ENCODE measurements at places on chromosomes 2 and 18.

GRCh38 chr18:57618910-57619309 is 2.7 kb downstream of the NARS1 start:
- no peak for DNase-seq

DNA sequence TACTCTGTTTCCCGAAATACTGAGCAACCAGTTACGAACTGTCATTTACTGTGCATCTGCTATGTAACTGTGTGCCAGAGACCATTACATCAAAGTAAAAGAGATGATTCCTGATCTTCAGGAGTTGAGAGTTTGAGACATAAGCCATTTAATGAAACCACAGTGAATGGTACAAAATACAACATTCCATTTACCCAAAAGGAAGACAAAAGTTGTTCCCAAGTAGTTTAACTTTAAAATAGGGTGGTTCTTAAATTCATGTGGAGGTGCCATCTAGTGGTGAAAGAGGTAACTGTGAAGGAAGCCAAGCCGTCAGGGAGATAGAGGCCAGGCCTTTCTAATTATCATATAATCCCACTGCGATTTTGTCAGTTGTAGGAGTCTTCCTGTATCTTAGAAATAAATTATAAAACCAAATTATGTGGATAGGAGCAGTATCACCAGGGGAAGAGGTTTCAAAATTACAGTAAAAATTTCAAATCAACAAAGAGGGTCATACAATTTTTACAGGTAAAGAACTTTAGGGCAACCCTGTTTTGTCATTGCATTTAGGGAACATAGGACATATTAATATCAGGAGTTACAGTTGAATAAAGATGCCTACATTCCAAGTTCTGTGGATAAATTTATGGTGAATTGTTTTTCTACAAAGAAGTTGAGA is 67.7 kb downstream of the EPAS1 start:
- DNase-seq = no peak

GRCh38 chr18:79819064-79819967 is 21.6 kb downstream of the KCNG2 start:
- DNase-seq = no peak

- DNase-seq = no peak
Observed at GRCh38 chr2:96325041-96325883, at the start of gene ITPRIPL1. TSS of gene ITPRIPL1 (plus strand) at chr2:96325317. CDS start at chr2:96325840, 523 bp downstream.

GRCh38 chr2:27980242-27980641 is 89.7 kb downstream of the BABAM2 start:
- DNase-seq = no peak

- no peak for DNase-seq
Observed at GRCh38 chr2:31349684-31350083, 64.9 kb downstream of the XDH start.

GRCh38 chr2:34104601-34105000 is 505.5 kb upstream of the FAM98A start:
- DNase-seq = no peak

DNA sequence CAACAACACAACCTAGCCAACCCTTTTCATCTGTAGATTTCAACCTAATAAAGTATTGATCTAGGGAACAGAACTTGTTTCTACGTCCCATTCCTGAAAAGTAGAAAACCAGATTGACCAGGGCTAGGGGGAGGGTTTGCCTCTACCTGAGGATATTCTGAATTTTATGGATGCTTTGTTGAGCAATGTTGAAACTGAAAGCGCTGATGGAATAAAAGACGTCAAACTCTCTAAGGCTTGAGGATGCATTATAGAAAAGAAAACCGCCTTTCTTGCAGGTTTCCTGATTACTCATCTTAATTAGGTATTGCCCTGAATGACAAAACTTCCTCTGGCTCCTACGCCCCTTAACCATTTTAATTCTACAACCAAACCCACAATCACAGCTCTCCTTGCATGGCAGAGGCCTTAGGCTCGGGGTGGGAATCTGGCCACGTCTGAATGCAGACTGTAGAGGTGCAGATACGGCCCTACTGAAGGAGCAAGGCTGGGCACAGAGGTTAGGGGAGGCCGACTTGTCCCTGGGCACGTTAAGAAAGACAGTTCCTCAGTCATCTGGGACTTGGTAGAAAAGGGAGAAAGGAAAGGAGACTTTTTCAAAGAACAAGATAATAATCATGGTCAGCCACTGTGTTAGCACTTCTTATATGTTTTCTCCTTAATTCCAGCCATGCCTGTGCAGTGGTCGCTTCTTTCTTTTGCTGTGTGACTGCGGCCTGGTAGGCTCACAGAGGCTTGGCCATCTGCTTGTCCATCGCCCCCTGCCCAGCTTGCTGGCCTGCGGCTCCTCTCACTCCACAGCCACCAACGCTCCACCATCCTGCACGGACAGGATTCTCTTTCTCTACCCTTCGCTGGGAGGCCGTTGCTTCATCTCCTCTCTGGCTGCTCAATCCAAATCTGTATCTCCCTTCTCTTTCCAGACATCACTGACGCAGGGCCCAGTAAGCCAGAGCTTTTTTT is 209.5 kb downstream of the VAPA start:
- DNase-seq = no peak

GRCh38 chr18:75131381-75132000 is 77.4 kb downstream of the PTGR3 start:
- no peak for DNase-seq

GRCh38 chr2:202052235-202052634 is 18.6 kb downstream of the FZD7 start:
- DNase-seq = no peak

- DNase-seq = no peak
Observed at GRCh38 chr2:10372203-10372861, 69.6 kb downstream of the HPCAL1 start.

GRCh38 chr2:42087137-42087856 is 39.5 kb downstream of the PKDCC start:
- no peak for DNase-seq

DNA sequence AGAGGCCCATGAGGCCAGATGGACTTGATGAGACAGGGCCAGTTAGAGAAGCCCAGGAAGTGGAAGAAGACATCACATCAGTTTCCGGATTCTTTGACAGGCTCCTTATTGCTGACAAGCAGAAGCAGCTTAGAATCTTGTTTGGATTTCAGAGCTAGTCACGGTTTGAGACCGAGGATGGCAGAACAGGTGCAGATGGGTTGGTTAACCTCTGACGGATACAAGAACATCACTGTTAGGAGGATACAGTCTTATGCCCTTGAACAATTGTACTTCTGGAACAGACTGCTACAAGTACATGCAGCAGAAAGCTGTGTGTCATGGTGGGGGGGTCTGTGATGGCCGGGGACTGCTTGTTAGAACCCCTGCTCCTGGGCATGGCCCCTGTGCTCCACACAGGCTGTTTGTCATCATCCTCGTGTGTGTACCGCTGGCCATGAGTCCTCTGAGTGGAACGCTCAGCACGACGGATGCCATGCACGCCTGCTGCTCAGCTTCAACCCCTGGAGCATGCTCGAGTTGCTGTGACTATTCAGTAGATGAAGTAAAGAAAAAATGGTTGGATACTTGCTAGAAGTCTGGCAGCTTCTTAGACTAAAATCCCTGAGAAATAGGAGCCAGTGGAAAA is 217.7 kb downstream of the SH3RF3 start:
- DNase-seq = no peak
